ENCODE measurements at places on chromosomes 2 and 18. TPM values are rescaled to one million over a fixed set of nuclear protein-coding genes. Genes with fewer than 3 reads are reported as not detected.

DNA sequence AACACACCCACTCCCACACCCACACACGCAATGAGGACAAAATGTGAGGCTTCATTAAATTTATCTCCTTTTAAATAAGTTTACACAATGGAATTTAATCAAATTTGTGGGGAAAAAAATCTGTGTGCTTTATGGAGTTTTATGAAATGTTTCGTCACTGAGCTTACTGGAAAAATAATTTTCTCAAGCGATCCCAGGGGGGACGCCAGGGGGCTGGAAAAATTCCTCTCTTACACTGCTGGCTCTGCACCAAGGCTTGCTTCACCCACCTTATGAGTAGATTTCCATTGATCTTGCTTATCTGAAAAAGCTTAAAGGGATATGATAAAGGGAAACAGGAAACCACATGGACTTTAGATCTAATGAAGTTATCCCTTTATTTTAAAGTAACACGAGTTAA lies 95.5 kb downstream of the CABYR start:
- H3K36me3 ChIP-seq: no peaks in the 10 kb centered on the region
- no peak overlapping the region for H3K27ac ChIP-seq
- H3K27me3 ChIP-seq: no peaks in the 10 kb centered on the region
- peaks cover 20% of the 10 kb centered on the region for H3K4me1 ChIP-seq
- no peak for DNase-seq
- no peak overlapping the region for H3K4me3 ChIP-seq

Gene EPHA4
- total RNA-seq: 24.1 TPM

Gene GNAL
- total RNA-seq: 23.3 TPM

Gene CDK5R2
- 0.49 TPM for total RNA-seq
